ENCODE measurements at places on chromosomes 4 and X. TPM values are rescaled to one million over a fixed set of nuclear protein-coding genes. Genes with fewer than 3 reads are reported as not detected.

GRCh38 chr4:105305019-105305836 is 158.6 kb downstream of the TET2 start:
- DNase-seq = no peak

Gene CT55
- total RNA-seq = not detected

GRCh38 chrX:137926090-137926489 is 360.2 kb downstream of the ZIC3 start:
- no peak for DNase-seq

Gene ALB
- not detected for total RNA-seq

Gene ENOX2
- 13.9 TPM for total RNA-seq

DNA sequence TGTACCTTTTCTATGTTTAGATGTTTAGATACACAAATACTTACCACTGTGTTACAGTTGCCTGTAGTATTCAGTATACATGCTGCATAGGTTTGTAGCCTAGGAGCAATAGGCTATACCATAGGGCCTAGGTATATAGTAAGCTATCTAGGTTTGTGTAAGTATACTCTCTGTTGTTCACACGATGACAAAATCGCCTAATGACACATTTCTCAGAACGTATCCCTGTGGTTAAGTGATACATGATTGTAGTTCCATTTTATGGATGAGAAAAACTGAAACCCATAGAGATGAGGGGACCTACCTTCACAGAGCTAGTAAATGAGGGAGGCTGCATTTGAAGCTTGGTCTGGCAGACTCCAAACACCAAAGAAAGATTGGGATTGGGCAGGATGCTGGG is 79.4 kb upstream of the EFNB1 start:
- no peak for DNase-seq

DNA sequence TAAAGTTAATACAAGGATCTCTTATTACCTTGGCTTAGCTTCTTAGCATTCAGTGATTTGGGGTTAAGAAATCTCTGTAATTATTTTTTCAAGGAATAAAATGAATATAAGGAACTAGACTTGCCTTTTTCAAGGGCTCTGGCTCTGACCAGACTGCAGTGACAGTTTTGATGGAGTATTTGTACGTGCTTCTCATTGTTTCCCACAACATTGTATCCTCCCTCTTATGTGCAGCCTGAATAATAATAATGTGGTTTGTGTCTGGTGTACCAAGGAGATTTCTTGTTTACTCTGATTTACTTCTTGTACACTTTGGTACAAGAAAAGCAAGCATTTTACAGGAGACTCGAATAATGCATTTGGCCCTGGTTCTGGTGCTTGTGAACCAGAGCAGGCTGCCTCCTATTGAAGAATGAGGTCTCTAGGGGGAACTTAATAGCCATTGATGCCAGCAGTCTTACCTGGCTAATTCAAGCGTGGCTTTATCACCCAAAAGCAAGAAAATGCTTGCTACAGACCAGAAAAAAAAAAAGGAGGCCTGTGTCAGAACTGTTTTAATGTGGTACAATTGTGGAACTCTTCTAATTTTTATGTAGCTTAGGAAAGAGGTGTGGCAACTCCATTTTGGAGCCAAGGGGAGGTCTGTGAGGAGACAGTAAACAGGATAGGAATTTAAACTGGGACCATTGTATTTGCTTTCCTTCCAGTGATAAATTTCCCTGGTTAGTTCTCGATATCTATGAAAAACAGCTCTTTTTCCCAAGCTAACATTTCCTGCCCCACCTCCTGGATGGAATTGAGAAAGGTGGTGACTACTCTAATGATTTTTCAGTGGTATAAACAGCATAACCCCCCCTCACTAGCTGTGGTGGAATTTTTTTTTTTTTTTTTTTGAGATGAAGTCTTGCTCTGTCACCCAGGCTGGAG is 5.6 kb downstream of the OTC start:
- no peak for DNase-seq
